Stimulated activated CD4-positive, alpha-beta T cell treated with anti-CD3 and anti-CD28 coated beads, TNF-alpha, amount 100 ng/mL, for 1 hour (primary cell): ENCODE measurements at places on chromosomes 5 and 9.

- DNase-seq: no peak
Measured at GRCh38 chr5:180097163-180097894, 25.8 kb upstream of the RNF130 start.

DNA sequence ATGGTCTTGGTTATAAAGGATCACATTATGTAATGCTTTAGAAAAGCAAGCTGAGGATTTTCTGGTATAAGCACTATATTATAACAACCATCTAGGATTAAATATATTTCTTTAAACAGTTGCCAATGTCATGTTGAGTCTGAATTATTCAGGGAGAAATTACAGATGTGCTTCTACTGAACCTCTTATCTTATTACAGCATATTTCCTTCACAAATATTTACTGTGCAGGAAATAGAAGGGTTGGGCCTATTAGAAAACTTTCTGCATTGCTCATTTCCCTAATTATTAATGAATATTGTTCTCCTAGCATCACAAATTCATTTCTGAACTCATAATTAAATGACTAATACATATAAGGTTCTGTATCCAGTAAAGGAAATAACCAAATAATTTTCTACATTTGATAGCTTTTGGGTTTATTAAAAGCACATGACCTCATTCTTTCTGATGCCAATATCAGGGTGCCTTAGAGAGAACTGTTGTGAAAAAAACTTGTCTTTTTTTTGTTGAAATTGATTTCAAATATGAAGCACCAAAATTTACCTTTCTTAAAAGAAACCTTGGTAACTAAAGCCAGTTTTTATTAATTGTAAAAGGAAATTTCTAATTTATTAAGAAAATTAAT, 476.8 kb upstream of the PTGER4 start:
- no peak for DNase-seq

- no peak for DNase-seq
Measured at GRCh38 chr9:89361816-89362646, 43.7 kb downstream of the SECISBP2 start.

DNA sequence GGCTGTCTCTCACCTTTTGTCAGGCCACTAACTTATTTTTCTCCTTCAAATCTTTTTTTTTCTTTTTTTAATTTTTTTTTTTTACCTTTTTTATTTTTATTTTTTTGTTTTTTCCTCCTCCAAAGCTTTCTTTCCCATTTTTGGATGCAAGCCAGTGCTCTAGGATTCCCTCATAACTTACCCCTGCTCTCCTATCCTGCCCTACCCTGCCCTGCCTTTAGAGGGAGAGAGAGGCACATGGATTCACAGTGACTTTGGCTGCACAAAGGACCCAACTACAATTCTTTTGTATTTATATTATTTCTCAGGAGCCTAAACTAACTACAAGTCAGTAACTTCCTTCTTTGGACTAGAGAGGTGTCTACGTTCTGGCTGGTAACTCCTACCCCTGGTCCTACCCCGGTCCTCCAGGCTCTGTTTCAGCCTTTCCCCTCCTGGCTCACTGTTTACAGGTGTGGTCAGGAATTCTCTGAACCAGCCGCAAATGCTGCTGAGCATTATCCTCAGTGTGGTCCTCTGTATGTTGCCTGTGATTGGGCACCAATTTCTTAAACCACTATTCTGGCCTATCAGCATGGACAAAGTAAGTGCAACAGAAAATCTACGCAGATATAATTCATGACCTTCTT, 8.4 kb upstream of the RUSC2 start:
- no peak for DNase-seq
